ENCODE measurements at places on chromosomes 4 and X.

DNA sequence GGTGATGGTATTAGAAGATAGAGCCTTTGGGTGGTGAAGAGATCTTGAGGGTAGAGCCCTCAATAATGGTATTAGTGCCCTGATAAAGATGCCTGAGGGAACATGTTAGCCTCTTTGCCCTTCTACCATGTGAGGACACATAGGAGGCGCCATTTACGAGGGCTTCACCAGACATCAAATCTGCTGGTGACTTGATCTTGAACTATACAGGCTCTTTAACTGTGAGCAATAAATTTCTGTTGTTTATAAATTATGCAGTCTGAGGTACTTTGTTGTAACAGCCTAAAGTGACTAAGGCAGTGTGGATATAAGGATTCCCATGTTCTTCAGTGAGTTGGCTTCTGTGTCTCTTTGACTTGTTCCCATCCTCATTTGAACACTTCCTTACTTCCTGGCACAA is 11.8 kb downstream of the MOB1B start:
- no peak for DNase-seq

- no peak for DNase-seq
Observed at GRCh38 chr4:145866991-145867390, 71.6 kb downstream of the ZNF827 start.

GRCh38 chrX:1231850-1232465 is 19.5 kb upstream of the CRLF2 start:
- DNase-seq = no peak

- DNase-seq = no peak
Observed at GRCh38 chr4:143443728-143444127, 69.8 kb upstream of the SMARCA5 start.

- no peak for DNase-seq
Observed at GRCh38 chr4:159346681-159347080, 243.8 kb downstream of the RAPGEF2 start.

DNA sequence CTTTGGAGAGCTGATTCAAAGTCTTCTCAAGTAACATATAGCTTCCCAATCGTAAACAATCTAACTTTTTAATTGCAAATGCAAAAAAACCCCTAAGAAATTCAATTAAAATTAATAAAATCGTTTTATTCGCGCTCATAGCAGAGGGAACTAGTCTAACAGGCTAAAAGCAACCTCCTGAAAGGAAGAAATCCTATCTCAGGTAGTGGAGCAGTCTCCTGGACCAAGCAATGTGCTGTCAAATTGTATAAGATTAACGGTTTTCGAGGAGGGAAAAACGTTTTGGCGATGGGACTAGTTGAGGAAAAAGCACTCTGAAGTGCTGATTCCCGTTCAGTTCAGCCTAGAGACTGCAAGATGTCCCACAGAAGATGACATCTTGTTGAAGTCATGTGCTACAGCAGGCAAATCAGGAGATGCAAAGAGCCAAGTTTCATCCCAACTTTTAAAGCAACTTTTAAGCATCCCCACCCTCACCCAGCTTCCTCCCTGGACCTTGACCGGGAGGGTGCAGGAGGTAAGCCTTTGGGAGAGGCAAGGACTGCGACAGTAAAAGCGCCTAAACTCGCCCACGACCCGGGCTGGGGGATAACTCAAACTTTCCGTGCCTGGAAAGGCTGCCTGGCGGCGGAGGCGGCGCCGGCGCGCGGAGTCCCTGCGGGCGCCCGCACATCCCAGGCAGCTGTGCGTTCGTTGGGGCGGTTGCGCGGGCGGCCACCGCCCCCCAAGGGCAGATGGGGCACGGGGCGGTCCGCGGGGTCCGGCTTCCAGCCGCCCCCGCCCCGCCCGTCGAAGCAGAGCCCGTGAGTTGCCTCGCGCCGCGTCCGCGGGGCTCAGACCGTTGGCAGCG is 784 bp downstream of the MAP7D3 start:
- peak; percentile 17 for DNase-seq
